MG63 (cell line): ENCODE measurements at places on chromosomes 16 and 17. TPM values are rescaled to one million over a fixed set of nuclear protein-coding genes. Genes with fewer than 3 reads are reported as not detected.
A peak's percentile ranks its signal among the peaks of the same experiment; 100 is the strongest.

The CDH11 gene
- 22.1 and 33.2 TPM in 2 replicates for total RNA-seq

The NDEL1 gene
- total RNA-seq, result 41.8 and 125 TPM in 2 replicates

The KRTAP2-1 gene
- total RNA-seq, result not detected in 2 replicates

The TMEM220 gene
- total RNA-seq, result 0.57 and 2.4 TPM in 2 replicates

GRCh38 chr17:17757956-17758845 is 76.9 kb downstream of the RAI1 start:
- DNase-seq, result no peak

DNA sequence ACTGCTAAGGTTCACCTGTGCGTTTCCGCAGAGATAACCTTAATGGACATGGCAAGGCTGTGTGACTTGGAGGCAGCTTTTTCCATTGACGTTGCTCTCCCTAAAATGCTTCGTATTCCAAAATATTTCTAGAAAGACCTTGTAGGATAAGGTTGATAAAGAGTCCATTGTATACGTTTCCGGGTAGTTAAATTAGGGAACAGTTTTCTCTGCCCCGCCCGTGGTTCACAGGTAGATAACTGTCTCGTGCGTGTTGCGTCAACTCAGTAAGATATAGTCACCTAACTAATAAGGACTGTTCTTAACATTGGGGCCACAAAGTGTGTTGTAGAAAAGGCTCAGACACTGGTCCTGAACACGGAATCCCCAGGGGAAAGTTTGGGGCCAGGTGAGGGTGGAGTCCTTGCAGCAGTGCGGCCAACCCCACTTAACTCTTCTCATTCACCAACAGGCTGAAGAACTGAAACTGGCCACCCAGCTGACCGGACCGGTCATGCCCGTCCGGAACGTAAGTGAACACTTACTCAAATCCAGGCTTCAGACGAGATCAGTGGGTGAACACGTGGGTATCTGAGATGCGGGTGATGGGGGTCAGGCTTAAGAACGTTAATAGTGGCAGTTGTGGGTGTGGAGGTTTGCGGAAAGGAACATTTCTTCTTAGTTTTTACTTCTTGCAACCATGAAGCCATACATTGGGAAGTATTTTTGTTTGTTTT is 1.6 kb downstream of the RPL13 start:
- no peak for DNase-seq

GRCh38 chr16:81590714-81591544 is 146.3 kb downstream of the CMIP start:
- no peak for DNase-seq

DNA sequence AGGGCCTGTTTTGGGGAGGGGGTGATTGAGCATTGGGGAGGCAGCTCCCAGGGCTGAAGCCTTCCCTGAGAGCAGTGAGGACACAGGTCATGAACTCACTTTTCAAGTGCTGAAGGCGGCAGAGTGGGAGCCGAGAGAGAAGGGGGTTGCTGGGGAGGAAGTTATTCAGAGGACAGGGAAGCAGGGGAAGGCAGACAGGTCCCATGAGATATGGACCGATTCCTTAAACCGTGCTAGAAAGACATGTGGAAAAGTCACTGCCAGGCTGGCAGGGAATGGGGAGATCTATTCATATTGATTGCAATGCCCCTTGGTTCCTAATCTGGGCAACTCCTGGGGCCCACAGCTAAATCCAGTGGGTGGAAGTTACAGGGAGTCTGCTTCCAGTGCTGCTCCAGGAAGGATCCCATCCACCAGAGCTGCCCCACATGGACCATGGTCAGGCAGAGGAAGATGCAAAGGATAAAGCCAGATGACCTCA is 1.1 kb downstream of the CCL4 start:
- no peak for DNase-seq

DNA sequence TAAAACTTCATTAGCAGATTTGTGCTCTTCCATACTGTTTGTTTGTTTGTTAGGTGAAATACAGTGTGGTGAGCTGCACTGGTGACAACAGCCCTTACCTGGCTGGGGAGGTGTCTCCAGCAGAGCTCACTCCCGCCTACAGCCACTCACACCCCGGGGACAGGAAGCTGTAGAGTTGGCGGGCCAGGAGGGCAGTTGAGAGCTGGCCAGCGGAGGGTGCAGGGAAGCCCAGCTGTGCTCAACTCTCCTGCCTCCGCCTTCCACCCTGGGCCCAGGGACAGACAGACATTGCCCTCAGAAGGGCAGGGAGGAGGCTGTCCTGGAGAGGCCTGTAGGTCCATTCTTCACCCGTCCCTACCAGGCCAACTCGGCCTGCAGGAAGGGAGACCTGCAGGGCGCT is 48.6 kb upstream of the PVALEF start:
- no peak for DNase-seq

GRCh38 chr17:83083368-83084201 is 4.2 kb downstream of the METRNL start:
- DNase-seq, result peak; percentile 94

- DNase-seq, result peak; percentile 23
These were observed 338.5 kb downstream of the PMP22 start for GRCh38 chr17:14926526-14927122.

- no peak for DNase-seq
These were observed 11.1 kb downstream of the RAB40B start for GRCh38 chr17:82687375-82687861.

- DNase-seq, result peak; percentile 75
These were observed 30.6 kb upstream of the MMD start for GRCh38 chr17:55452139-55452790.
